ENCODE measurements at places on chromosomes 6 and 20.

DNA sequence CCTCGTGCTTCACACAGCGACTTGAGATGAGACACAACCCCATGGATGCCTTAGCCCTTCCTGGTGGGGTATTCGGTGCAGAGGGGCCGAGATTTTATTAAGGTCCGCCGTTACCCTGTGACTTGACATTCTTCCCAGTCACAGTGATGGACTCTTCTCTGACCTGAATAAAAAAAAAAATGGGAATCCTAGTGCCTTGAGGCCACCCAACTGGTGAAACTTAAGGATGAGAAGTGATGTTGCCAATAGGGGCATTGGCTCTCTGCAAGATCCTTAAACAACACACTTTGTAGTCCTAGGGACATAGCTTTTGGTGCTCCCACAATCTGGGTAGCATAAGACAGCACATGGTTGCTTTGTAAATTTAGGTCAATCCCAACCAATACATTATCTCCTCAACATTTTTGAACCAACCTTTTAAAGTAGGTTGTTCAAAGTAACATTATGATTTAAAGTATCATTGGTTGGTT, 814 bp upstream of the ADNP start:
- DNase-seq, result no peak

- DNase-seq, result no peak
Measured at GRCh38 chr6:107354451-107354850, 104.9 kb downstream of the PDSS2 start.

DNA sequence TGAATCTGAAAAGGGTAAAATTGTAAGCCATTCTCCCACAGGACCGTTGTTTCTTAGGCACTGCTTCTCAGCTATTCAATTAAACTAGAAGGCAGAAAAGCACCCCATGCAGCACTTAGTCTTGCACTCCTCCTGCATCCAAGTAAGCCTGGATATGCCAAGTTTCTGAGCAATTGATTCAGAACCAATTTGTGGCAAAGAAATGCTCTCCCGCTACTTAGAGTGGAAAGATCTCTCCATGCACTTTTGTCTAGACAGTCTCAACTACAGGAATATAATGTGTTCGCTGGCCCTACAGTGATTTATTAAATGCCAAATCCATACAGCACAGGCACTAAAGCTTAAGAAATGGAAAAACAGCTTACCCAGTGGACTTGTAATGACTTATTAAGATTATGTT, 338.5 kb downstream of the HACE1 start:
- no peak for DNase-seq

GRCh38 chr6:160883999-160884398, 107.6 kb upstream of the MAP3K4 start:
- no peak for DNase-seq

- no peak for DNase-seq
Measured at GRCh38 chr6:105215506-105215905, 35.7 kb upstream of the POPDC3 start.

- no peak for DNase-seq
Measured at GRCh38 chr20:1757606-1758512, 100.3 kb upstream of the SIRPG start.
